ENCODE measurements at places on chromosomes 2 and 18. TPM values are rescaled to one million over a fixed set of nuclear protein-coding genes. Genes with fewer than 3 reads are reported as not detected.

Gene NT5C1B
- not detected for polyA plus RNA-seq

- DNase-seq: no peak
- no peaks in the 10 kb centered on the region for H3K4me1 ChIP-seq
- H3K36me3 ChIP-seq: no peaks in the 10 kb centered on the region
- H3K27ac ChIP-seq: no peak overlapping the region
- no peak overlapping the region for H3K4me3 ChIP-seq
Measured at GRCh38 chr2:175964195-175964594, 37.9 kb downstream of the LNPK start.

DNA sequence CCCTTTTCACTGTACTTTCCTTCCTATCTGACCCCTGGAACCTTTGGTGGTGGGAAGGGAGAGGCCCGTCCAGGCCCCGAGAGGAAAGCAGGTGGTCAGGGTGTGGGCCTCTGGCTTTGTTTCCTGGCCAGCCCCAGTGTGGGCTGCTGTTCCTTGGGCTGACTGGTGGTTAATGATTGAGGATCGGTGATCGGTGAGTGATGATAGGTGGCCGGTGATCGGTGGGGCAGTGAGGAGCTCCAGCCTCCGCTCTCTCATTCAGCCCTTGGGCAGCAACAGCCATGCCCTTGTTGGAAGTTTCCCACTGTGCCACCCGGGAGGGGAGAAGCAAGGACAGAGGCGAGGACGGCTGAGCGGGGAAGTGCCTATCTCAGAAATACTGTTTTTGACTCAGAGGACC is 7.3 kb downstream of the ACKR3 start:
- H3K4me1 ChIP-seq: peaks cover 5% of the 10 kb centered on the region
- no peak overlapping the region for H3K27ac ChIP-seq
- no peaks in the 10 kb centered on the region for H3K27me3 ChIP-seq
- H3K36me3 ChIP-seq: no peaks in the 10 kb centered on the region

- no peak overlapping the region for H3K27ac ChIP-seq
- no peaks in the 10 kb centered on the region for H3K36me3 ChIP-seq
- no peak for DNase-seq
- no peaks in the 10 kb centered on the region for H3K27me3 ChIP-seq
Measured at GRCh38 chr2:55156326-55156725, 75.8 kb downstream of the CLHC1 start.
